Hematopoietic multipotent progenitor cell treated with erythropoietin and hydrocortisone succinate and interleukin-3 and kit ligand, for 15 days (in vitro differentiated cells): ENCODE measurements at places on chromosomes 12 and 14.

DNA sequence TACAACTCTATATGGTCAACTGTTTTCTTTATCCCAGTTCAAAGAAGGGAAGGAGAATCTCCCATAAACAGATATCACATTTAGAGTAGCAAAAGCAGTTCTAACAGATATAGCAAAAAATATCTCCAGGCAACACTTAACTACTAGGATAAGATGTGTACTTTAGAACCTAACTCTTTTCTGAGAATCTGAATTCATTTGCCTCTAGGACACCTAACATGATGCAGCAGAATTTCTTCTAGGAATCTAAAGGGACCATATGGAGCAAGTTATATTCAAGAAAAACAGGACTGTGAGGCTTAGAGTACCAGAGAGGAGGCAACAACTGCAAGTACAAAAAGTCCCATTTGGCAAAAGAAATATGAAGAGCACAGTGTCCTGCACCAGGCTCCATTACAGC, 24.4 kb upstream of the CAPRIN2 start:
- DNase-seq: no peak

GRCh38 chr14:61343471-61343870, 22.1 kb downstream of the PRKCH start:
- DNase-seq: no peak

- DNase-seq: no peak
Measured at GRCh38 chr14:70315942-70316341, 43.5 kb downstream of the COX16 start.

- DNase-seq: no peak
Measured at GRCh38 chr14:104786726-104787675, 8.5 kb downstream of the AKT1 start.

DNA sequence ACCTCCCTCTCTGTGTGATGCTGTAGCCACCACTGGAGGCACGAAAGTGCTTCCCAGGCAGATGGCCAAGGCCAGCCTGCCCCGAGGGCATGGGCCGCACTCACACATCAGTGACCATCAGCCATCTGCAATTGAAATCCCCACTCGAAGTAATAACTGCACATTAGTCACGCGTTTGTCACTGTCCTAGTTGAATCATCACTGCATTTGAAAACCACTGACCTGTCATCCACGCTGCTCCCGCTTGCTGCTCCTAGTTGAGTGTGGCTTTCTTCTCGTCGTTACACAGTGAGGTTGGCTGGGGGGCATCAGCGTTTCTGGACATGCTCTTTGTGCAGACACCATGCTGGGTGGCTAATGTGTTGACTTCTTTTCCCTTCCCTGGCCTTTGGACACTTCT, 176.1 kb downstream of the ADGRD1 start:
- DNase-seq: no peak
